Esophagus muscularis mucosa (tissue), 4 donors: ENCODE measurements at places on chromosomes 1 and 21. TPM values are rescaled to one million over a fixed set of nuclear protein-coding genes. Genes with fewer than 3 reads are reported as not detected.

- no peaks in the 10 kb centered on the region for H3K36me3 ChIP-seq
- H3K4me3 ChIP-seq: no peak overlapping the region
- DNase-seq: no peak
- H3K27me3 ChIP-seq: no peaks in the 10 kb centered on the region
These were observed 261.3 kb downstream of the TNR start for GRCh38 chr1:175482071-175482451.

DNA sequence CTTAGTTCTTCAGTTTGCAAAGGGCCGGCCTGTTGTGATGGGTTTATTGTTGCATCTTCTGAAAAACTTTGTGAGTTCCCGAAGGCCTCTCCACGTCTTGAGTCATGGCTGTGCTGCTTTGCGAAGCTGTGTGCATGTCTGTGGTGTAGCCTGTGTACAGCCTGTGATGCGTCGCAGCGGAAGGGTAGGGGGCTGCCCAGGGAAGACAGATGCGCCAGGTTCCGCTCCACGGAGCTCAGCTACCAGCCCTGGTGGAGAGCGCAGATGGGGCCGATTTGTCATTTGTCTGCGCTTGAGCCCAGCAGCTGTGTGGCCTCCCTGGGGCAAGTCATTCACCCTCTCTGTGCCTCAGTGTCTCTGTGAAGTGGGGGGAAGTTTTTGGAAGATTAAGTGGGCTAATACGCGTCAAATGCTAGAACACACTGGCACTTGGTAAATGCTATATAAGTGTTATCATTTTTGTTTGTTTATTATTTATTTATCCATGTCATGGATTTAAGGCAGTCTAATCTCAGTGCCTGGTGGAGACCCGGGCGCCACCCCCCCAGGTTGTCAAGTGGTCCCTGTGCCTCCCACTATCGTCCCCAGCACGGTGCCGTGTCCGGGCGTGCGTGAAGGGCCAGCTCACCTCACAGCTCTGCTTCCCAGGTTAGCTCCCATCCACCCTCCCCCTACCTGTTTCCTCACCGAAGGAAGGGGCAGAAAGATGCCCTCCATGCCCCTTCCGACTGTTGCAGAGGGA is 8.4 kb downstream of the PDE9A start:
- no peak overlapping the region for H3K27ac ChIP-seq
- peaks cover 12% of the 10 kb centered on the region for H3K27me3 ChIP-seq
- H3K4me1 ChIP-seq: peaks cover 69% of the 10 kb centered on the region
- H3K4me3 ChIP-seq: no peak overlapping the region
- no peak for DNase-seq
- peaks cover 26% of the 10 kb centered on the region for H3K36me3 ChIP-seq

DNA sequence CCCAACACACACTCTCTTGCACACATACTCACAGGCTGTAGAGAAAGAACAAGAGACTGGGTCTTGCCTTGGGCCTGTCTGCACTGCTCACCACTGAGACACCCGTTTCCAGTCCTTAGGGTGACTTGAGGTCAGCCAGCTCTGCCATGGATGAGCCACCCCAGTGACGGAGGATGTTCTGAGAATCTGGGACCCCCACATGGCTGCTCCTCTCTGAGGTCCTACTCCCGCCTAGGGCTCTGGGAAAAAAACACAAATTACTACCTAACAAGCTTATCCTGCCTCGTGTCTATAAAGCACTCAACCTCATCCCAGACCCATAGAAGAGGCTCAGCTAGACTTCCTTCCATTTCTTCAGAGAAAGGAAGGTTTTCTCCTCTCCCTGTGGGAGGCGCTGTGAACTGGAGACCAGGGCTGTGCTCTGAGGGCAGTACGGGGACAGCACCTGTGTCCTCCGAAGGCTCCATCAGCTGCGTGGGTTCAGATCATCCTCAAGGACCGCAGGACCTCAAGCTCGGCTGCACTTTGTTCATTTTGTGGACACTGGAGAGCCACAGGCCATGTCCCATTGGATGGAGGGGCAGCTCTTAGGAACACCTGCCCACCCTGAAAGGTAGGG is 4.3 kb upstream of the CLEC20A start:
- H3K4me1 ChIP-seq: no peaks in the 10 kb centered on the region
- no peak overlapping the region for H3K4me3 ChIP-seq
- no peaks in the 10 kb centered on the region for H3K27me3 ChIP-seq
- no peak for DNase-seq
- H3K27ac ChIP-seq: no peak overlapping the region

DNA sequence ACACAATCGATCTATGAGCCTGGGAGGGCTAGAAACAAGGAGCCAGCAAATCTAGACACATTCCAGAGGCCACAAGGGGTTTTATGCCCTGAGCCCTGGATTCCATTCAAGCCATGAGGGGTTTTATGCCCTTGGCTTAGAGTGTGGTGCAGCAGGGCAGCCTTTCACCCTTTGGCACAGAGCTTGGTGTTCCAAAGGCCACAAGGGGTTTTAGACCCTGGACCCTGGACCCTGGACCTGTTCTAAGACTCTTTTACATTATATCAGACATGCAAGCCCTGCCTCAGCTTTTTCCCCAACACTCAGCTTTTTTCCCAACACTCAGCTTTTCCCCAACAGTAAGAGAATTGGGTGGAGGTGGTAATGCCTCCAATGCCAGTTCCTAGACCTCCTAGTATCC is 13.3 kb downstream of the MSTO1 start:
- no peak overlapping the region for H3K4me3 ChIP-seq
- no peak for DNase-seq
- H3K4me1 ChIP-seq: no peaks in the 10 kb centered on the region
- no peaks in the 10 kb centered on the region for H3K27me3 ChIP-seq

DNA sequence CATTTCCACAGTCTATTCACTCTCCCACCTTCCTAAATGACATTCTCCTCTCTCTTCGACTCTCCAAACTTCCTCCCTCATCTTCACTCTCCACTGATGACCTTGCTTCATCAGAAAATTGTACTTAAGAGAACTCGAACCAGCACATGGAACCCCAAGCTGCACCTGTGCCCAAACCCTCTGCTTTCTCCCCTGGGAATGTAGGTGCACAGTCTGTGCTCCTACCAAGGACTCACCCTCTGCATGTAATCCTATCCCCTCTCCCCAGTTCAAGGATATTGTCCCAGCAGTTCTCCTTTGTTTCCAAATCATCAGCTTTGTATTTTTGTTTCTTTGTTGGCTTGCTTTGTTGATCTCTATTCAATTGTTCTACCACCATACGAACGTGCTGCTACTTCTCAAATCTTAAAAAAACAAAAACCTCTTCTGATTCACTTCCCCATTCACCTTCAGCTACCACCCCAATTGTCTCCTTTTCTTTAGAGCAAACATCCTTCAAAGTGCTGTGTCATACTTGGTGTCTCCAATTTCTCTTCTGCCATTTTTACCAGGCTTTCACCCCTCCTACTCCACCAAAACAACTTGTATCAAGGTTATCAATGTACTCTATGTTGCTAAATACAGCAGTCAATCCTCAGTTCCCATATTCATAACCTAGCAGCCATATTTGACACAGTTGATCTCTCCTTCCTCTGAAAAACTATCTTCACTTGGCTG is 26.8 kb downstream of the RAB3B start:
- no peak overlapping the region for H3K4me3 ChIP-seq
- no peaks in the 10 kb centered on the region for H3K4me1 ChIP-seq
- H3K27me3 ChIP-seq: peaks cover 40% of the 10 kb centered on the region
- DNase-seq: no peak
- no peaks in the 10 kb centered on the region for H3K36me3 ChIP-seq
- no peak overlapping the region for H3K27ac ChIP-seq

DNA sequence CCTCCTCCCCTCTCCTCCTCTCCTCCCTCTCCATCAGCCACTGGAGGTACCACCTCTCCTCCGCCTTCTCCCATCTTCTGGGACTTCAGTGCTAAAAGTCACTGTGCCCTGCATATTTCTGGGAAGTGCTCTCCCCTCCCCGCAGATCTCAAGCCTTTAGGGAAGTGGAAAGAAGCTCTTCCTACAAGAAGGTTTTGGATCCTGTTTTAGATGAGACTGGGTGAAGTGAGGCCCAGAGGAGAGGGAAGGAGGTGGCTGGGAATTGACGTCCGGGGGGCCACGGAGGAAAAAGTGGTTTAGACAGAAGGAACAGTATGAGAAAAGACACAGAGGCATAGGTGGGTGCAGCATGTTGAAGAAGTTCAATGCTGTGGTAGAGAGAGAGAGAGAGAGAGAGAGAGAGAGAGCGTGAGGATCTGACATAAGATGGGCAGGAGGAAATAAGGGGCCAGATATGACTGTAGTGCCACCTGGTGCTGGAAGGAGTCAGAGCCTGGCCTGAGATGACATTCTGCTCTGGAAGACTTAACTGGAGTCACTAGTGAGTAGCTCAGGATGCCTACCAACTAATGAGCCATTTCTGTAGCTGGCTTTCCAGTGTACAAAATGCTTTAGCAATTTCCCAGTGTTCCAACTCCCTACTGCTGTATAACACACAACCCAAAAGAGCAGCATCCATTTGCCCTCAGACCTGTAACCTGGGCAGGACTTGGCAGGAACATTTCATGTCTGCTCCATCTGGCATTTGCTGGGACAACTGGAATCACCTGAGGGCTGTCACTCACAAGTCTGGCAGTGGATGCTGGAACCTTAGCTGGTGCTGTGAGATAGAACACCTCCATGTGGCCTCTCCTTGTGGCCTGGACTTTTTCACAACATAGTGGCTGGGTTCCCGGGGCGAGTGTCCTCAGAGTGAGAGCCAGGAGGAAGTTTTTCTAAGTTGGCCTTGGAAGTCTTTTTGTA is 16.6 kb upstream of the ZSCAN20 start:
- H3K4me1 ChIP-seq: peaks cover 33% of the 10 kb centered on the region
- H3K4me3 ChIP-seq: no peak overlapping the region
- H3K27me3 ChIP-seq: no peaks in the 10 kb centered on the region

The CACYBP gene
- total RNA-seq: 120 TPM

GRCh38 chr21:32185726-32186125 is 93.1 kb downstream of the MIS18A start:
- no peak overlapping the region for H3K27ac ChIP-seq
- no peak overlapping the region for H3K4me3 ChIP-seq
- no peak for DNase-seq
- no peaks in the 10 kb centered on the region for H3K36me3 ChIP-seq

DNA sequence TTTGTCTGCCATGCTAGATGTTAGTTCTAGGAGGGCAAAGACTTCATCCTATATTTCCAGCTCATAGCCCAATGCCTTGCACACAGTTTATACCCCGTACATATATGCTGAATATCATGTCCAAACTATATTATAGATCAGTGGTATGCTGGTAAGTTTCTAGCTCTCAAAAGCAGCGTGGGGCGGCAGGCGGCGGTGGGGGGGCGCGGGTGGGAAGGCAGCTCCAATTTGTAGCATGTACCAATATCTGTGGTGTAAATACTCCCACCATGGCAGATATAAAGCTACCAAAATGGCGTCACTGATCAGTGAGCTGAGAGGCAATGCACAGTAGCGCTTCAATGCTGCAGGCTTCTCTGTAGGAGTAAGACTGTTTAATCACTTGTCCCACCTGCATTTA is 77.1 kb downstream of the PATJ start:
- H3K27me3 ChIP-seq: no peaks in the 10 kb centered on the region
- no peak overlapping the region for H3K4me3 ChIP-seq
- peaks cover 42% of the 10 kb centered on the region for H3K36me3 ChIP-seq
- no peak for DNase-seq

DNA sequence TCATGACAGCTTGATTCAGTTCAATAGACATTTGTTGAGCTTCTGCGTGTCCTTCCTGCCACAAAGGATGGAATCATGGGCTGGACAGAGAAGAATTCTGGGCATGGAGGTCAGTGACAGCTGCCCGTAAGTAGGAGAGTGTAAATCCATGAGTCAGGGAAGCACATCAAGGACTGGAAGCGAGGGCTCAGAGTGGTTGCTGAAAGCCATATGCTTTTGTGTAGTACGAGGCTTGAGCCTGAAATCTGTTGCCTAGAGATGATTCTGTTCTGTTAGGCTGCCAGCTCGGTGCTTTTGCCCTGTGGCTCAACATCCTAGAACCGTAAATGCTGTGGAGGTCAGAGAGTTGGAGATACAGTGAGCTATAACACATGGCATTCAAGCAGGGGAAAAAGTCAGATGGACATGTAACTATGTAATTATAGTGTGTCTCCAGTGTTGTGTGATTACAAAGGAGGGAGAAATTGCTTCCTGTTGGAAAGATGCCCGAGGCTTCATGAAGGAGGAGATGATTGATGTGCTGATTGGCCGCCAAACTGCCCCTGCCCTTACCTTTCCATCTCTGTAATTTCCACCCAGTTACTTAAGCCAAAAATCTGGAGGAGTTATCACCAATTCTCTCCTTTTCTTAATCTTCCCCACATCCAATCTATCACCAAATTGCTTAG is 92.8 kb upstream of the CACNA1E start:
- no peaks in the 10 kb centered on the region for H3K36me3 ChIP-seq
- no peaks in the 10 kb centered on the region for H3K27me3 ChIP-seq
- H3K4me3 ChIP-seq: no peak overlapping the region
- no peak for DNase-seq
- no peak overlapping the region for H3K27ac ChIP-seq
- peaks cover 9% of the 10 kb centered on the region for H3K4me1 ChIP-seq

The MTMR11 gene
- 15.0 TPM for total RNA-seq

GRCh38 chr1:101120868-101121267 is 95.3 kb upstream of the DPH5 start:
- H3K4me3 ChIP-seq: no peak overlapping the region
- no peaks in the 10 kb centered on the region for H3K36me3 ChIP-seq
- H3K4me1 ChIP-seq: no peaks in the 10 kb centered on the region
- DNase-seq: no peak
- no peaks in the 10 kb centered on the region for H3K27me3 ChIP-seq

GRCh38 chr1:56525489-56526041 is 53.8 kb downstream of the PLPP3 start:
- H3K4me3 ChIP-seq: no peak overlapping the region
- H3K36me3 ChIP-seq: no peaks in the 10 kb centered on the region
- H3K27me3 ChIP-seq: no peaks in the 10 kb centered on the region
- peaks cover 81% of the 10 kb centered on the region for H3K4me1 ChIP-seq
- DNase-seq: no peak
- no peak overlapping the region for H3K27ac ChIP-seq
